WTC11 (cell line): ENCODE measurements at places on chromosomes 5 and 9.

DNA sequence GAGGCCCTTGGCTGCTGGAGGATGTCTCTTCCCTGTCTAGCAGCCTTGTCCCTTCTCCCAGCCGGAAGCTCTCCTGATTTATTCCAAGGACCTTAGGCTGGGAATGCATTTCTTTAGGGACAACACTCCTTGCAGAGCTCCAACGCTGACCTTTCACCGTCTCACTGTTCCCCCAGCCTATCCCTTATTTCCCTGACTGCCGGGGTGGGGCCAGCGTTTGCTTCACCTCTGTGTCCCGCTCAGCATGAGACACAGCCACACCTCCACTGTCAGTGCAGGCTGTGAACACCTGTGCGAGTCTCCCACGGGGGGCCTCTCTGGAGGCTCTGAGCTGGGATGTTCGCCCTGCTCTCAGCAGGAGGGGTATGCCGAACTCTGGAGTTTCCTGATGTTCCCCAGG, 106.2 kb upstream of the FCN2 start:
- no peak for DNase-seq

DNA sequence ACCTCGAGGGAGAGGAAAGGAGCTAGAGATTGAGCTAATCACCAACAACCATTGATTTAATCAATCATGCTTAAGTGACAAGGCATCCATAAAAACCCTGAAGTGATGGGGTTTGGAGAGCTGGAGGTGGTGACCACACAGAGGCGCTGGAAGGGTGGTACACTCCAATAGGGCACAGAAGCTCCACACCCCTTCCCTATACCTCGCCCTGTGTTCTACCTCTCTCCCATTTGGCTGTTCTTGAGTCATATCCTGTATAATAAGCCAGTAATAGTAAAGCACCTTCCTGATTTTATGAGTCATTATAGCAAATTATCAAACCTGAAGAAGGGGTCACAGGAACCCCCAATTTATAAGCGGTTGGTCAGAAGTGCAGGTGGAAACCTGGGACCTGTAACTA, 18.3 kb downstream of the ACTL7B start:
- DNase-seq, result no peak

DNA sequence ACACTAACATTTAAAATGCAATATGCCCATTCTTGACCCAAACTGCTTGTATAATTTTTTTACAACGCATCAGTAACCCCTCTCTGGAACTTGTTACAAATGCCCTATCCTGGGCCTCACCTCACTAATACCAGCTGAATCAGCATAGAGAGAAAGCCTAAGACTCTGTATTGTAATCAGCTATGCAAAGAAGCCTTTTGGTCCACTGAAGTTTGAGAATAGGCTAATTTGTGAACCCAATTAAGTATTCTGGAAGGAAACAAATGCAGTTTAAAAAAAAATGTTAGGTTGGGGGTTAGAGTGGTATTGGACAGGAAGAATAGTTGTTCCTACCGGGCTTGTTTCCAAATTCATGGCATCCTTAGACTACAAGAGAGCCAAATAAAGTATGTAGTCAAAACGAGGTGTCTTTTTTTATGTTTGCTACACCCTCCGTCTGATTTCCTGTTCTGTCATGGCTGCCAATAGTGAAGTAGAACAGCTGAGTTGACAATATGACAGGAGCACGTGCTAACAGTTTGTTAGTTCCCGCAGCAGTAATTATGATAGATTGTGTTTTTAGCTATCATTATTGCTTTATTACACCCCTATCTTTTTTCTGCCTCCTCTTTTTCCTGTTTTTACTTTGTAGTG, 1048.7 kb upstream of the NUDT12 start:
- DNase-seq, result no peak

GRCh38 chr9:91771027-91771426, 179.0 kb downstream of the ROR2 start:
- DNase-seq, result peak; percentile 38

- peak; percentile 16 for DNase-seq
Measured at GRCh38 chr5:107104040-107104995, 566.4 kb downstream of the EFNA5 start.

DNA sequence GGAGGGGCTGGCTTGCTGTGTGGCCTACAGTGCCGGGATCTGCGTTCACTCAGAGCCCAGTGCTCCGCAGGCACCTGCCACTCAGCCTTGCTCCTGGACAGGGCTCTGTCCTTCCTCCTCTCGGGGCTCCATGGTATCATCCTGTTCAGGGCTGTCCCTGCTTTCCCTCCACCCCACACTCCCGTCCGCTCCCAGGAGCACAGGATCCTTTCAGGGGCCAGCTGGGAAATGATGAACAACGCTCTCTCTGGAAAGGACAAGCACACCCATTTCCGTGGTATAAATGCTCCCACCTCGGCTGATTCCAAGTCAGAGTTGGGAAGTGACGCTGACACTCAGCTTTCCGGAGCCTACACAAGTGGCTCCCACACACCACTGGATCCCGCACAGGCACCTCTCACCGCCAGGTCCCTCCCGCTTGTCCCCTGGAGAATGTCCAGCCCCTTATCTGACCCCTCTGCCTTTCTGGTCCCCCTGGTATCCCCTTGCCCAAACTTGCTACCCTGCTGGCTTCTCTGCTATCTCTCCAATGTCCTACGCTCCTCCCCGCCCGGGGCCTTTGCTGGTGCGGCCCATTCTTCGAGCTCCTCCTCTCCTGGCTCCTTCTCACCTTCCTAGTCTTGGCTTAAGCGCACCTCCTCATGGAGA, 21.3 kb downstream of the HMCN2 start:
- no peak for DNase-seq

DNA sequence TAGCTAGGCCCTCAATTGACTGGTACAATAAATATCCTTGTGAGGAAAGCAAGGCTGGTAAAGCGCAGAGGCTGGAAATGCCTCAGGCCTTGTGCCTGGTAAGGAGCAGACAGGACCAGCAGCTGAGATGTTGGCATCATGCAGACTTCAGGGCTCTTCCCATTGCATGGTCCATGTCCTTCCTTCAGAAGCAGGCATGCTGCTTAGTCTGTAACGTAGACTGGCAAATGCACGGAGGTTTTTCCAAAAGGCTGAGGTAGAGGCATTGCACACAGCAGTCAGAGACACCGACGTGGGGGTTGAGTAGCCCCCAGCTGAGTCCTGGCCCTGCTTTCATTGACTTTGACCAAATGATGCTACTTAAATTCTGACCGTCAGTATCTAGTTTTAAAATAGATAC, 87.1 kb downstream of the ADRB2 start:
- no peak for DNase-seq

- DNase-seq, result no peak
Measured at GRCh38 chr5:173016598-173017046, 33.1 kb downstream of the ATP6V0E1 start.

DNA sequence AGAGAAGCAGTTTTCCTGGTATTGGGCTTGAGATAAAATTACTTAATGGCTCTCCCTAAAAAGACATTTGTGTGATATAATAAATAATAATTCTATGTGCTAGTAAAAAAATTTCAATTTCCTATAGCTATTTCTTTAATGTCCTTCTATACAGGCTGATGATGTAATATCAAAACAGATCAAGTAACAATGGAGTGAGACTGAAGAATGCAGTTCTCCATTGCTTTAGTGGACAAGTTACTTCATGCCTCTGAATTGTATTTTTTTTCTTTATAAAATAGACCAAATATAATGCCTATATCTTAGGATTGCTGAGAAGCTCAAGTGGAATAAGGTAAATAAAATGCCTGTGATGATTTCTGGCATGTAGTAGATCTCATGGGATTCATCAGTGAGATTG, 35.6 kb upstream of the NEURL1B start:
- no peak for DNase-seq

- no peak for DNase-seq
Measured at GRCh38 chr5:146675636-146676035, 159.6 kb upstream of the GPR151 start.

DNA sequence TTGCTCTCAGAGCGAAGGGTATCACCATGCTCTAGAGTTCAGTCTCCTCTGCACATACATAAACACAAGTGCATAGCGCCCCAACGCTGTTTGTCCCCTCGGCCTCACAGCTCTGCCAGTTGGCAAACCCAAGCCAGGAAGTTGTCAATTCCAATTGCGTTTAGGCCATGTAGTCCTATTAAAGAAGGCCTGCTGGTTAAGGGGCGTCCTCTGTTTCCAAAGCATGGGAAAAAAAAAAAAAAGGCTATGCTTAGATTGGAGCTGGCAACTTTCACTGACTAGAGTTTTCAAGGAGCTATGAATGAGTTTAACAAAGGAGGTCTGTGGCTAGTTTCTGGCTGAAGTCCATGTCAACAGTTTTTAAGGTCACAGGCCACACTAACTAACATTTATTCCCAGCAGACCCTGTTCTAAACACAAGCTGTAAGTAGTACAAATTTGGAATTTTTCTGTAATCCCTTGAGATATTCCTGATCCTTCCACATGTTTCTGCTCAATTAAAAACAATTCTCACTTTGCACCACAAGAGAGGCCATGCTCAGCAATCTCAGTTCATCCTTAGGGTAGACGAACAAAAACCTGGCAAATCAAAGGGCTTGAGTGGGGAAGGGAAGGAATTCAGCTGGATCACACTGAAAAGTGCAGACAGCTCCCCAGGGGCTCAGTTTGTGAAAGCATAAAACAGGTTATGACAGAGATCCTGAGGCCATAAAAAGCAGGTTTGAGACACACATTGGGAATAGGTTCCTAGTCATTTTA, 187.7 kb downstream of the DENND1A start:
- DNase-seq, result no peak

- no peak for DNase-seq
Measured at GRCh38 chr5:68169903-68170302, 45.7 kb upstream of the PIK3R1 start.

DNA sequence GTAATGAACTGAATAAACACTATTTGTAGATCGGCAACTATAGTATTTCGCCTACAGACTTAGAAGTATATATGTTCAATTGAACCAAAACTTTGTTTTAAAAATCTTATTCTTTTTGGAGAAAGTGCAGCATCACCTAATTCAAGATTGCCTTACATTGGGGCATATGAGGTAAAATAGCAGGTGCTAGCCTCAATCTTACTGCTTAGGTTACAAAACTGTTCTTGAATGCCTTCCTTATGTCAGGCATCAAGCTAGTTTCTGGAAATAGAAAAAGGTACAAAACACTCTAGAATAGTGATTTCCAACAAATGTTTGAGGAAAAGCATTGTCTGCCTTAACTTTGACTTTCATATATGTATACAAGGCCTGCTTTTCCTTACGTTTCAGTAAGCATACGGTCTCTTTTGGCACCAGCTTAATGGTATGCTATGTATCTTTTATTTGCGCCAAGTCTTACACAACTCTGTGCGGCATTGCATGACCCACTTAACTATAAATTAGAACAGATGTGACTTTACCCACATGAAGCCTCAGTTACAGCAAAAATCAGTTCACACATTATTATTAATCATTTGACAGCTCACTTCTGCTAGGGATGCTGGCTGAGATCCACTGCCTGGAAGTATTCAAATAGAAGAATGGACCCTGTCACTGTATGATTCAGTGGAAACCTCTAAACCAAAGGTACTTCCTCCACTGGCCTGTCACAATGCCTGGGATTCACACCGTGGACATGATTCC, 174.1 kb downstream of the PRELID2 start:
- DNase-seq, result no peak

GRCh38 chr5:68372161-68372560, 156.6 kb downstream of the PIK3R1 start:
- DNase-seq, result no peak

- DNase-seq, result no peak
Measured at GRCh38 chr5:39486361-39486760, 61.6 kb upstream of the DAB2 start.

GRCh38 chr5:45508135-45508534, 188.0 kb downstream of the HCN1 start:
- DNase-seq, result no peak

DNA sequence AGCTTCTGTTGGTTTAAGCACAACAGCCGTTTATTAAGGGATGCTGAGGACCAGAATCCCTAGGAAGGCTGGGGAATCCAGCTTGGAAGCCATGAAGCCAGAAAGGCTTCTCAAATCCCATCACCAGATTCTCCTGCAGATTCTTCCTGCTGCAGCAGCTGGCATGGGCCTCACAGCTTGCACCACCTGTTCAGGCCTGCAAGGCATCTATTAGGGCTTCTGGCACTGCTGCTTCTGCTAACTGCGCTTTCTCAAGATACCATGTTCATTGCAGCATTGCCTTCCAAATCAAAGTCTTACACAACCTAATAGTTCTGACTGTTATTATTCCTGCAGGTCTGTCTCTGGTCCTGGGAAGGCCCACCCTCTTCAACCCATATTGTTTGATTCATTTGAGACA, 51.2 kb upstream of the ZNF366 start:
- DNase-seq, result no peak

DNA sequence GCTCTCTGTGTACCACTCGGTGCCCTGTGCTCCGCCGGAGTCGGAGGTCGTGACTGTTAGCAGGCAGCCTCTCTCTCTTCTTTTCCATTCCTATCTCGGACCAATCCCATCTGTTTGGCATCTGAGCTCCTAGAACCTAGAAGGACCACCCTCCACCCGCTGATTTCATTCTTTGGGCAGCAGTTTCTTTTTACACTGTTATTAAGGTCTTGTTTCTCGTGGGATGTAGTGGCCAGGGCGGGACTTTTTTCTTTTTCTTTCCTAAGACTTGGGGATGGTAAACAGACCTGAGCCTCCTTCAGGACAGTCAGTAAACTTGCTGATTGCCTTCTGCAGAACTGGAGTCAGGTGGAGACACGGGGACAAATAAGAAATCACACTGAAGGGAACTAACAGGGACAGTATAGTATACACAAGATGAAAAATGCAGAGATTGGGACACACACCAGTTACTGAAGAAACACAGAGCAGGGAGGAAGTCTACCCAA, 500 bp downstream of the URM1 start:
- DNase-seq, result no peak

DNA sequence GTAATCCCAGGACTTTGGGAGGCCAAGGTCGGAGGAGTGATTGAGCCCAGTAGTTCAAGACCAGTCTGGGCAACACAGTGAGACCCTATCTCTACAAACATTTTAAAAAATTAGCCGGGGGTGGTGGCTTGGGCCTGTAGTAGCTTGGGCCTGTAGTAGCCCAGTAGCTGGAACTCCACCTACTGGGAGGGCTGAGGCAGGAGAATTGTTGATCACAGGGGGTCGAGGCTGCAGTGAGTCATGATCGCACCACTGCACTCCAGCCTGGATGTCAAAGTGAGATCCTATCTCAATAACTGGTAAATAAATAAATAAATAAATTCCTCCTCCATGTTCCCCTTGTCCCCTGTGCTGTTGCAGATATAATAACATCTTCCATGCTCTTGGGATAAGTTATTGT, 14.3 kb downstream of the VCAN start:
- no peak for DNase-seq

GRCh38 chr5:96288166-96288844, 144.7 kb downstream of the PCSK1 start:
- DNase-seq, result no peak

GRCh38 chr5:39534690-39535089, 109.9 kb upstream of the DAB2 start:
- DNase-seq, result no peak

GRCh38 chr5:169048181-169049125, 252.5 kb downstream of the SLIT3 start:
- DNase-seq, result no peak

GRCh38 chr5:17000291-17000939, 64.3 kb upstream of the MYO10 start:
- no peak for DNase-seq

- DNase-seq, result no peak
Measured at GRCh38 chr5:179495906-179496455, 54.4 kb upstream of the RUFY1 start.
